GM12864 (cell line): ENCODE measurements at places on chromosomes 16 and 17.

DNA sequence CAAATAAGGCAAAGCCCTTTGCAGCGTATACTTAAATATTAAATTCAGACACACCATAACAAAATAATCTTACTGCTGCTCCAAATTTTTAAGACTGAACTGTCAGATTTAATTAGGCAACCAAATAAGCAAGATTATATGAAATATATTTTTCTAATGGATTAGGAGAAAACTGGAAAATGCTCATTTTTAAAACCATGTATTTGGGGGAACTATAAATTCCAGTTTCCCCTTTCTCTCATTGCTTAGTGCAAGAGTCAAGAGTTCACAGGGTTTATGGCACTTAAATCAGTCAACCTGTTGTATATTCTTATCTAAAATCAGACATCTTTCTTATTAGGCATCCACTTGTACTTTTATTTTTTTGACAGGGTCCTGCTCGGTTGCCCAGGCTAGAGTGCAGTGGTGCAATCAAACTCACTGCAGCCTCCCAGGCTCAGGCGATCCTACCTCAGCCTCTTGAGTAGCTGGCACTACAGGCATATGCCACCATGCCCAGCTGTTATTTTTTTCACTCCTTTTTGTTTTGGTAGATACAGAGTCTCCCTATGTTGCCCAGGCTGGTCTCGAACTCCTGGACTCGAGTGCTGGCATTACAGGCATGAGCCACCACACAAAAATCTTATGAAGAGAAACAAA lies 2.1 kb upstream of the KANSL1 start:
- DNase-seq = no peak

DNA sequence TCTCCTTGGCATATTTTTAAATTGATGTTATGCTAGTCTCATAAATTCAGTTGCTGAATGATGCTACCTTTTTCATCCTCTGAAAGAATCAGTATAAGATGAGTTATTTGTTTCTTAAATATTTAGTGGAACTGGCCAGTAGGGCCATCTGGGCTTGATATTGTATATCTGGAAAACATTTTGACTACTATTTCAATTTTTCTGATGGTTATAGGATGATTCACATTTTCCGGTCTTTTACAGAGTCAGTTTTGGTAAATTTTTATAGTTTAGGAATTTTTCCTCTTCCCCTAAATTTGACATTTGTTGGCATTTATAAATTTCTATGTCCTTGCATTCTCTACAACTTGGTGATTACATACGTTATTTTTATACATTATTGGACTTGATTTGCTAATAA lies 296.3 kb upstream of the AXIN2 start:
- DNase-seq = no peak

DNA sequence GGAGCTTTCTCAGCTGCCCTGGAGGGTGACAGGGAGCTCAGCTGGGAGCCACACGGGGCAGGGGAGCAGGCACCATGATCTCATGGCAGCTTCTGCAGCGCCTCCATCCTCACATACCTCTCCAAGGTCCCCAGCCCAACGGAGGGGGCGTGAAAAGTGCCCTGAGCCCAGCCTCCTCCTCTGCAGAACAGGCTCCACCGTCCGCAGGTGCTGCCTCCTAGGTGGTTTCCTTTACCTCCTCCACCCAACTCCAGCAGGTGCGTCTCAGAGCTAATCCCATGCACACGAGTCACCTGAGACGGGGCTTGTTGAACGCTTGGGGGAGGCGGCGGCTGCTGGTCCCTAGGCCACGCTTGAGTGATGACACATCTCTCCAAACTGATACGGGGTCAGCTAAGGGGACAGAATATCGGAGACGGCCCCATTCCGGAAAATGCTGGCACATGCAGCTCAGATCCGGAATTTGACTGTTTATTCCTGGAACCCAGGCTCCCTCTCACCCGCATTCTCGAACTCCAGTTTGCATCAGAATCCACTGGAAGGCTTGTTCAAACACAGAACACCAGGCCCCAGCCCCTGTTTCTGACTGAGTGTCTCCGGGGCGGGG lies 387 bp upstream of the SLC38A8 start:
- no peak for DNase-seq

- no peak for DNase-seq
Measured at GRCh38 chr16:87132361-87133014, 184.7 kb downstream of the C16orf95 start.

DNA sequence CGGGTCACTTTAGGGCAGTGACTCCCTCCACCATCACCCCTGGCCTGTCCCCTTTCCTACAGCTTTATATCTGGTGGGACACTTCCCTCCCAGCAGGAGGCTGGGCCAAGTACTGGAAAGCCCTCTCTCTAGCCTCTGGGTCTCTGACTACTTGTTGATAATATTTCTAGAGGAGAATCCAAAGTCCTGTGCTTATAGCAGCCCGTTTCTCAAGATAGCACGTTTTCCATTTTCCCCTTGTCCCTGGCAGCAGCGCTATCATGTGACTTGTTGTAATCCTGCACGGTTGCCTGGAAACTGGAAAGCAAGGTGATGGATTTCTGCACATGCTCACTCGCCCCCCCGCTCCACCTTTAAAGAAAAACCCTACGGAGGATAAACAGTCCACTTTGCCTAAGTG lies 3.3 kb upstream of the AXIN2 start:
- DNase-seq = no peak

- DNase-seq = no peak
Measured at GRCh38 chr17:75335315-75335714, 46.1 kb upstream of the SLC25A19 start.

GRCh38 chr17:67376415-67376736 lies 705 bp upstream of the PITPNC1 start:
- DNase-seq = no peak

DNA sequence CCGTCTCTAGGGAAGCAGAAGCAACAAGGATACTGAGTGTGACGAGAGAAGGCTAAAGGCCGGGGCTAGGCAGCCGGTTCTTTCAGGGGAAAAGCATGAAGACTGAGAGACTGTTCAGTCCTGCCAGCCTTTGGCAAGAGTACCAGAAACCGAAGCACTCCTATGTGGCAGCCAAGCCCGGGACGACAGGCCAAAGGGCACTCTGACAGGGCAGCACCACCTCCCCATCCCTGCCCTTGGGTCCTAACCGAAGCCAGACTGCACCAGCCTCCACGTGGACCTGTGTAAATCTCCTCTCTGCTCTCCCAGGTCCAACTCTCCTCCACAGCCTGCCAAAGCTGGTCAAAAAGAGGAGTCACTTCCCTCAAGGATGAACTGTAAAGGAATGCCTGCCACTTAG lies 23.5 kb upstream of the ALOX15 start:
- no peak for DNase-seq

DNA sequence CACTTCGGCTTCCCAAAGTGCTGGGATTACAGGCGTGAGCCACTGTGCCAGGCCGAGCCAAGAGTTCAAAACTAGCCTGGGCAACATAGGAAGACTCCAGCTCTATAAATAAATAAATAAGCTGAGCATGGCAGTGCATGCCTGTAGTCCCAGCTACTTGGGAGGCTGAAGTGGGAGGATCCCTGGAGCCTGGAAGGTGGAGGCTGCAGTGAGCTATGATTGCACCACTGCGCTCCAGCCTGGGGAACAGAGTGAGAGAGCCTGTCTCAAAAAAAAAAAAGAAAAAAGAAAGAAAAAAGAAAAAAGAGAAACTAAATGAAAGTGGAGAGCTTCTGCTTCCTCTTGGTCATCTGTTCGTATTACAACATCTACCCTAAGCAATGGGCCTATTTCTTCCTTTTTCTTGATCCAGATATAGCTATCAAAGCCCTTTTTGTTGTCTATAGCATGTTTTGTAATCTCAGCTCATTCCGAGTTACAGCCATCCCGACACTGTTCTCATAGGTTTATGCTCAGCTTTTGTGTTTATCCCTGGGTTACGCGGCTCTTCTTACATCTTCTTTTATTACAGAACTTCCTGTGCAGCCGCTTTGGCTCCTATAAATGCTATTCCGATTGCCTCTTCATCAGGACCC lies 14.1 kb upstream of the MAPK3 start:
- DNase-seq = no peak

DNA sequence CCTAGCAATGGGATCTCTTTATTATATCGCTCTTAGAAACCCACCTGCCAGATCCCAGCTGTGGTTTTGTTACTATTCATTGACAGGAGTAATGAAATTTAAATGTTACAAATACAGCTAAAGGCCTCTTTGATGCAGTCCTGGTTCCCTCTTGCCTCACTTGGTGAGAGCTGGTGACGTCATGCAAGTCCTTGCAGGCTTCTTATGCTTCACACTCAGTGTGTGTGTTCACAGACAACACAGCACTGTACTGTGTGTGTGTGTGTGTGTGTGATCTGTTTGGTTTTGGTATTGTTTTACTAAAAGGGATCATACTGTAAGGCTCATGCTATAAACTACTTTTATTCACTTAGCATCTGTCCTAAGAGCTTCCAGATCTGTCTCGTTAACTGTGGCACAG lies 75.0 kb downstream of the USP22 start:
- no peak for DNase-seq

DNA sequence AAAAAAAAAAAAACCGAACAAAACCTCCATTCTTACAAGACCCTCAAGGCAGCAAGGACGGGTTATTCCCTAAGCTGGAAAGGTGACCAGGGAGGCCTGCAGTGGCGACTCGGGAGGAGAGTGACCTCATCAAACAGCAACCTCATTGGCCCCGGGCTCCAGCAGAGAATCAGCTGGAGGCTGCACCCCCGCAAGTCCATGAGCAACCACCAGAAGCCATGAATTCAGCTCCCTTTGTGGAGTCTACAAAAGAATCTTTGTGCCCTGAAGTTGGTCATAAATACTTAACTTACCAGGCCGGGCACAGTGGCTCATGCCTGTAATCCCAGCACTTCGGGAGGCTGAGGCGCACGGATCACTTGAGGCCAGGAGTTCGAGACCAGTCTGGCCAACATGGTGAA lies 80.9 kb upstream of the CREBBP start:
- DNase-seq = no peak

DNA sequence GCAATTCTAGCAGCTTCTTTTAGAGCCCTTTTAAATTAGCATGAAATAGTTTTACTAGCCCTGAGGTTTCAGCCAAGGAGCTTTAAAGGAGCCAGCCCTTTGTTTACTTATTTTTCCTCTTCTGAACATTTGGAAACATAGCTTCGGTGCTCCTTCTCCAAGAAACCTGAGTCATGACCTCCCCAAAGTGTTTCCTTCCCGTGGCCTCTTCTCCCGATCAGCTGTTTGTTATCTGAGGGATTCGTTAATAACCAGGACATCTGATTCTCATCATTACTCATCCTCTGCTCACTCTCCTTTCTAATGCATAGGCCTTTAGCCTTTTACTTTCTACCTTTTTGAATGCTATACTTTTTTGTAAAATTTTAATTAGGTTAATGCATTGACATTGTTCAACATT lies 204.5 kb downstream of the WWOX start:
- DNase-seq = no peak
